ENCODE measurements at places on chromosomes 12 and 14.

DNA sequence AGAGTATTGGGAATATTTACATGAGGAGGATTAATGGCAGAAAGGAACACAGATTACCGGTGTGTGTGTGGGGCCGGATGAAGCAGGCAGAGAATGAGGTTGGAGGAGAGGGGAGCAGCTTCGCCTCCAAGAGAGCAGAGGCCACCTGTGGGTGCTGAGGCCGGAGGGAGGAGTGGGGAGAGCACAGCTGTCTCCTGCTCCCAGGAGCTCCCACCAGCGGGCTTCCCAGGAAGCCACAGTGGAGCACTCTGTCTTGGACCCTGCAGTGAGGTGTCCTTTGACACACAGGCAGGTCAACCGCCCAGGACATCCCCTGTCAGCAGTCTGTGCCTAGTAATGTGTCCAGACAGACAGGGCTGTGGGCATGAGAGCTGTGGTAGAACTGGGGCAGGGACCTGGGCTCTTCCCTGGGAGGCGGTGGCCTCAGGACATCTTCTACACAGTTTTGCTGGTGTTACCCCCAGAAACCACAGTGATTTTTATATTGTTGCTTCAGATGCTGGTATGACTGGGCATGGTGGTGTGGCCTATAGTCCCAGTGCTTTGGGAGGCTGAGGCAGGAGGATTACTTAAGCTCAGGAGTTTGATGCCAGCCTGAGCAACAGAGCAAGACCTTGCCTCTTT lies 18.5 kb upstream of the AMN start:
- no peak for DNase-seq

- no peak for DNase-seq
Measured at GRCh38 chr14:39122330-39123138, 8.4 kb downstream of the GEMIN2 start.

- no peak for DNase-seq
Measured at GRCh38 chr12:16347391-16348298, at the start of gene MGST1. TSS of gene MGST1 (plus strand) at chr12:16347645. CDS start at chr12:16354253, 6,608 bp downstream.

- no peak for DNase-seq
Measured at GRCh38 chr14:33184587-33184986, 245.9 kb downstream of the NPAS3 start.

GRCh38 chr14:102935756-102936155 lies 13.3 kb downstream of the AMN start:
- DNase-seq: no peak

DNA sequence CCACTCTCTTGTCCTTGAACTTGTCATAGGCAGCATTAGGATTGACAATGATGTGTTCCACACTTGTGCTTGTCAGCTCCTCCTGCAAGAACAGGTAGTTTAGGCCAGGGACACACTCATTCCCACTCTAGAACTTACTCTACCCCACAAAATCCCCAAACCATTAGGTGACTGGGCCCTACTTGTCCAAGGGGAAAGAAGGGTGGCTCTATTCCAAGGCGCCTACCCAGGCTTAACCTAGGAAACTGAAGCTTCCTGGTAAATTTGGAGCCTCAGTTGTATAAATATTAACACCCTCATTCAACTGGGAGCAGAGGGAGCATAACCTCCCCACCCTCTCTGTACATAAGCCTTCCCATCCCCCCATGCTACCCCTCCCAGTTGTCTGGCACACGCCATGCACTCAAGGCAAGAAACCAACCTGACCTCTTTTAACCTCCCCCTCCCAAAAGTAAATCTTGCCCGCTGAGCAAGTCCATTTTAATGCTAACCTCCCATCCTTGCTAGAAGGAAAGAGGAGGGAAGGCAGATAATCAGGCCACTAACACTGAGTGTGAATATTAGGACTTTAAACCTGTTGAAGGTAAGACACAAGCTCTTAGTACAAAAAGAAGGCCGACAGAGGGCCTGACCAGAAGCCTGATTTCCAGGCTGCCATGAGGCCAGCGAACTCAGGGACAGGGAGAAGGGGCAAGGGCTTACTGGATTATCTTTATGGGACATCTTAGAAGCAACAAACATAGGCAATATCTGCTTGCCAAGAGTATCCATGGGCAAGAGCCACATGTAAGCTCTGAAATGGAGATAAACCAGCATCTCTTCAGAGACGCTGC lies 11.0 kb downstream of the DCTN2 start:
- no peak for DNase-seq

GRCh38 chr14:20197459-20197858 lies 6.8 kb downstream of the OR11G2 start:
- no peak for DNase-seq

GRCh38 chr12:111056618-111057521 lies 136.5 kb upstream of the MYL2 start:
- peak; percentile 37 for DNase-seq

- no peak for DNase-seq
Measured at GRCh38 chr12:84638811-84639368, 273.7 kb downstream of the SLC6A15 start.

Data from effector memory CD4-positive, alpha-beta T cell (primary cell).